ENCODE measurements at places on chromosomes 3 and 15.
A peak's percentile ranks its signal among the peaks of the same experiment; 100 is the strongest.

DNA sequence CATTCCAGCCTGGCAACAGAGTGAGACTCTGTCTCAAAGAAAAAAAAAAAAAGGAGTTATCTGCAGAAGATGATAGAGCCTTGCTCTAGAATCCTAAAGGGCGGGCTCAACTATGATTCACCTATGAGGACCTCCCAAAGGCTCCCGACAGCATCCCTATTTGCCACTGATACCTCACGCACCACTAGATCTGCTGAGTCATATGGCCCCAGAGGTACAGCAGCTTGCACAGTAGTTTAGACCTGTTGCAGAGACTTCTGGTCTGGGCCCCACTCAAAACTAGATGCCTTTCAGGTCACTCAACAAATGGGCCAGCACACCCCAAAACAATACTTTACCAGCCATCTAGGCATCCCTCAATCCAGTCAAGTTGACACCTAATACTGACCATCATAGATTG lies 38.1 kb upstream of the PTX3 start:
- no peak for DNase-seq

DNA sequence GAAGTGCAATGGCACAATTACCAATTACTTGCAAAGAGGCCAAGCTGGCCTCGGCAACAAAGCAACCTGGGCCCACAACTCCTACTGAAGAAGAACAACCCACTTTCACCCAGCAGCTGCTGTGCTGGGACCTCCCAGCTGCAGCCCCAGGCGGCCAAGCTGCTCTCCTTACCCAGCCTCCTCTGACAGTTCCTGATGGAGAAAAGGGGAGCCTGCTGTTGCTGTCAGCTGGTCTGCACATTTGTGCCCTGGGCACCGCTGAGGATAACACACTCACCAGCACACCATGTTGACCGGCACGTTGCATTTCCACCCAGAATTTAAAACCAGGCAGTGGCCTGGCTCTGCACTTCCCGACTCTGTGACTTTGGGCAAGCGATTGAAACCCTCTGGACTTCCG lies 33.6 kb downstream of the SSUH2 start:
- no peak for DNase-seq

- DNase-seq = peak; percentile 88
Observed at GRCh38 chr3:72482589-72483321, 365.5 kb downstream of the SHQ1 start.

GRCh38 chr15:85681386-85681785 lies 113.3 kb downstream of the KLHL25 start:
- DNase-seq = no peak

DNA sequence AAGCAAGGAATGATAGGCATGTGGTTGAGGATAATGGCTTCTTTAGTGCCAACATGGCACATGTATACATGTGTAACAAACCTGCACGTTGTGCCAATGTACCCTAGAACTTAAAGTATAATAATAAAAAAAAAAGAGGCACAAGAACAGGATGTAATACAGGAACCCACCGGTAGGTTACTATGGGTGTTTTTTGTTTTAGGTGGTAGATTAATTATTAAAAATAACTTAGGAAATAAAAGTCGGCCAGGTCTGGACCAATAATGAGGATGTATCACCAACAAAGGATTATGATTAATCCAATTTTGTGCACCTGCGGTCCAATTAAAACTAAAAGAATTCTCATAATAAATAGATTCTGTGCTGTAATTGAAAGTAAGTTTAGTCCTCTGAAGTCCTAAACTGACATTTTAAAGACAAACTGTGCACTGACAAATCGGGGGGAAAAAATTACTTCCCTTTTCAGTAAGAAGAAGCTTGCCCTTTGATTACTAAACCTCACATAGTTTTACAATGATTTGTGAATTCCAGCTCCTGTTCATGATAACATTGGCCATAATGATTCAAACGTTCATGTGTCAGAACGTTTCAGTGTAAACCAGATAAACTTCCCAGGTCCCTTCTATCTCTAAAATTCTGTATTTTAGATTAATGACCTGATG lies 62.2 kb downstream of the CASR start:
- DNase-seq = peak; percentile 60

GRCh38 chr15:77822631-77823230 lies 190.0 kb upstream of the LINGO1 start:
- no peak for DNase-seq

DNA sequence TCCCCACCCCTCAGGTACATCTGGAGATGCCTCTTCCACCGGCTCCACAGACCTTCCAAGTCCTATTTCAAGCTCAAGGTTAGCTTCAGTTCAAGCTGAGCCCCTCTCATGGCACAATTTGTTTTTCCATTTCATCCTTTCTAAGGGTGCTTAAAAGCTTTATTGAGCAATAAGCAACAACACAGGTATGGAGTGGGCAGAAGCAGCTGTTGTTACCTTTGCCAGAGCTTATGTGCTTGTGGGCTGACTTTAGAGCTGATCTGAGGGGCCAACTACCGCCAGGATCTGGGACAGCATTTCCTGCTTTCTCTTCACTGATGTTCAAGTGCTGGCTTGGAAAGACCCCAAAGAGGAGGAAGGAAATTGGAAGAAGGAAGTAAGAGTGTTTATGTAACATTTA lies 140.0 kb upstream of the KLHL25 start:
- DNase-seq = no peak

DNA sequence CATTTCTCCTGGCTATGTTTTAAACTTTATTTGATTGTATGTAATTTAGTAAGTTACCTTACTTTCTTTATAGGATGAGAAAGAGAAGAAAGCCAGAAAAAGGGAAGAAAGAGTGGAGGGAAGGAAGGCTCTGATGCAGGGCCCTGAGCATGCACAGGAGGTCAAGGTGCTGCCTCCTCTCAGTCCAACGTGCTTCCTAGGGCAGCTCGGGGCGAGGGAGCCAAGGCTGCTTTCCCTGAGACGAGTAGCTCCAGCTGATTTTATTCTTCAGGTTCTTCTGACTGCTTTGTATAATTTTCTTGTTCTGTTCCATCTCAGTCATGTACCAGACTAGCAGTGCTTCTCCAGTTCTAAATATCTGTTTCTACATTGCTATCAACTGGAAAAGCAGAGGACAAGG lies 3.4 kb downstream of the CORO2B start:
- no peak for DNase-seq

GRCh38 chr15:35293353-35294130 lies 208.4 kb upstream of the NANOGP8 start:
- peak; percentile 82 for DNase-seq

- peak; percentile 16 for DNase-seq
Observed at GRCh38 chr15:39059917-39060316, 495.3 kb upstream of the RASGRP1 start.

GRCh38 chr3:126469479-126469878 lies 6.2 kb downstream of the ZXDC start:
- DNase-seq = no peak

- no peak for DNase-seq
Observed at GRCh38 chr3:40939030-40939740, 260.1 kb upstream of the CTNNB1 start.

DNA sequence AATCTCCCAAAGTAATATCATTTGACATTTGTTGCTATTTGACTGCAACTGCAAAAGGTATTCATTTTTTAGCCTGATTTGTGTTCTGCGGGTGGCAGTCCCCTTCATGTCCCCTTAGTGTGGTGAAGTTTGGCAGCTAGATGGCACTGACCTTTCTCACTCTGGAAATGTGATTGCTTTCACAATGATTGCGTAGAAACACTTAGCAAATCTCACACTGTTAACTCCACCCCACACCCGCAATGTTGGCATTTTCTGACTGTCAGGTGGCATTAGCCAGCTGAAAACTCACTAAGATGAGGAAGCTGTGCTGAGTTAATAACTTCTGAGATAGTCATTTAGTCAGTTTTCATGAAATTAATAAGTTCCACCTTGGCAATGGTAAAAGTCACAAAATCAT lies 76.9 kb downstream of the TRIM69 start:
- DNase-seq = no peak

DNA sequence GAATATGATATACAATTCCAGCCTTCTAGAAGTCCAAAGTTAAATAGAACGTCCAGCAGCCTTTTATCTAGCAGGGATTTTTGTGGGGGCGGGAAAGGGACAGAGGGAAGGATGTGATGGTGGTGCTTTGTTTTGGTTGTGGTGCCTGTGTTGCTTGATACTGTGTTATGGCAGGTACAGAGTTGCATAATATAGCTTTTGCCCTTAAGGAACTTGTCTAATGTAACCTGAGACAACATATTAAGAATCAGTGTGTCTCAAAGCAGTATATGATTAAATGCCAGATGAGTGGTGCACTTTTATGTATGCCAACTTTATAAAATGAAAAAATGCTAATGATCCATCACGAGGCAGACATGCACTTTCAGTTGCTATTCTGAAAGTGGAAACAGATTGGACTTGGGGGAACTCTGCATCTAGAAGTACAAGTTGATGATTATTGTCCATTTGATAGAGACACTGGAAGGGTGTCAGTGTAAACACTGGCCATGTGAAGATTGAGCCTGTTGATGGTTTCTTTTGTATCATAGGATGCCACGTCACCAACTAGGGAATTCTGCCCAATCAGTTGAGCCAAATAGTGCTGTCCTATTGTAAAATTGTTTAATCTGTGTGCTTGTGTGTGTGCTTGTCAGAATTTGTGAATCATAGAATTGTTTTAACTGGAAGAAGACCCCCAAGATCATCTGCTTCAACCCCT lies 23.0 kb downstream of the NEO1 start:
- DNase-seq = peak; percentile 57

GRCh38 chr3:58529516-58530353 lies 7.3 kb downstream of the ACOX2 start:
- peak; percentile 28 for DNase-seq

DNA sequence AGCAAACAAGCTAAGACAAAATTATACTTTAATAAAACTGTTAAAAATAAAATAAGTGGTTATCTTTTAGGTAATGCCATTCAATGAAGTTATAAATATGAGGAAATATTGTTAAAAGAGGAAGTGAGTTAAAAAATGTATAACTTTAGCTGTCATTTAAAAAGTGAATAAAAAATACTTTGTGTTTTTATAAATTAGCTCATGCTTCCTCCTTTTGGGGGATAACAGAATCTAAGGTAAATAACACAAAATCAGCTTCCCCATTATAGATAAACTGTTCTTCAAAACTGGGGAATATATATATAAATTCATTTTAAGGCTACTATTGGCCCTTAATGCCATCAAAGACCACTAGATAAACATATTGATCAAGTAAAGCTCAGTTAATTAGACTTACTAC lies 113.7 kb upstream of the AADACL2 start:
- DNase-seq = no peak

- no peak for DNase-seq
Observed at GRCh38 chr15:93253681-93254080, 164.7 kb upstream of the RGMA start.

DNA sequence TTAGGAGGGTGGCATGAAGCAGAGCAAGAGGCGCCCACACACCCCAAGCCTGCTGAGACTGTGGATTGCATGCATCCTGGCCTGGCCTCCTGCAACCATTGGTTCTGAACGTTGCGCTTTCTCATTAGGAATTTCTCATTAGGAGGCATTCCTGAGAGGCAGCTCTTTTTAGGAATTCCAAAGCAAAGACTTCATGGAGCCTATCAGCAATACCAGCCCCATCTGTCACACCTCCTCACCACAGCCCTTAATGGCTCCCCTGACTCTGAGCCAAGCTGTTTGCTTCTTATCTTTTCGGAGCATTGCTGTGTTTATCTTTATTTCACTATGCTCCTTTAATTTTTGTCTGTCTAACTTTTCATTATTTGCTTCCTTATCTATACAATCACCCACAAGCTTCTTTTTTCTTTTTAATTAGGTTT lies 226.9 kb downstream of the CACNA2D3 start:
- DNase-seq = no peak

- DNase-seq = no peak
Observed at GRCh38 chr15:57592426-57592825, 722 bp downstream of the MYZAP start.

- DNase-seq = no peak
Observed at GRCh38 chr3:53628536-53629401, 134.4 kb downstream of the CACNA1D start.

GRCh38 chr15:38930851-38931572 lies 366.4 kb upstream of the RASGRP1 start:
- DNase-seq = peak; percentile 50

DNA sequence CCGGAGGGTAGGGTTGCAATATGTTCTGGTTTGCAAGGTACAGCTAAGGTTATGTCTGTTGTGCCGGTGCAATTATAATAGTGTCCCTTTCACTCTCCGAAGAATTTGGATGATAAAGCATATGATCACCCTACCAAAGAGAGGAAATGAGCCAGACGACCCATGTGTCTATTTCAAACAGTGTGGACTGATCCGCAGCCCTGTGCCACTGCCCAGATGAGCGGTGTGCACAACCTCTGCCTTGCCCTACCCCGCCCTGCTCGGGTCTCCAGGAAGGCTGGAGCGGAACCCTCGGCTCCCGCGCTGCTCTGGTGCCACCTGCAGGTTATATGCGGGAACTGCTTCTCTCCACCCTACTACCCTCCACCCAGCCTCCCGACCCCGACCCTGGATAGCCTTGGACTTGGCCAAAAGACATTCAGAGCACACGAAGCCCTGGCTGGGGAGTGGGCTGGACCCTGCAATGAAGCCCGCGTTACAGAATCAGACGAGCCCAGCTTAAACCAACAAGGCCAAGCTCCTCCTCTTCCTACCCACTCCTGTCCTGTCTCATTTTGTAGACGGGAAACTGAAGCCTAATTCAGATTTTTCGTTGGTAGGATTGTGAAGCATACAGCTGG lies 68.4 kb upstream of the CHRNB4 start:
- peak; percentile 66 for DNase-seq

DNA sequence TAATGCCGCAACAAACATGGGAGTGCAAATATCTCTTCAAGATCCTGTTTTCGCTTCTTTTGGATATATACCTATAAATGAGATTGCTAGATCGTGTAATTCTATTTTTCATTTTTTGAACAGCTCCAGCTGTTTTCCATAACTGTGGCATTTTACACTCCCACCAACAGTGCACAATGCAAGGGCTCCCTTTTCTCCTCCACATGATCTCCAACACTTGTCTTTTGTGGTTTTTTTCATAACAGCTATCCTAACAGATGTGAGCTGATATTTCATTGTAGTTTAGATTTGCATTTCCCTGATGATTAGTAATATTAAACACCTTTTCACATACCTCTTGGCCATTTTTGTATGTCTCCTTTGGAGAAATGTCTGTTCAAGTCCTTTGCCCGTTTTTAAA lies 58.6 kb upstream of the TJP1 start:
- DNase-seq = no peak

DNA sequence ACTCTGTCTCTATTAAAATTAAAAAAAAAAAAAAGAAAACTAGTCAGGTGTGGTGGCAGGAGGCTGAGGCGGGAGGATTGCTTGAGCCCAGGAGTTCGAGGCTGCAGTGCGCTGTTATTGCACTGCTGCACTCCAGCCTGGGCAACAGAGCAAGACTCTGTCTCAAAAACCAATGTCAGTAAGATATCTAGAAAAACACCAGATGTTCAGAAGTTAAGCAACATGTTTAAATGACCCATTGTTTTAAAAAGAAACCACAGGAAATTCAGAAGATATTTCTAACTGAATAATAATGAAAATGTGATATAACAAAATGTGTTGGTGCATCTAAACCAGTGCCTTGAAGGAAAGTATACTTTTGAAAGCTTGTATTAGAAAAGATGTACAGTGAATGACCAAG lies 203.4 kb upstream of the CGNL1 start:
- DNase-seq = peak; percentile 32

- DNase-seq = no peak
Observed at GRCh38 chr3:160312014-160312624, 86.9 kb downstream of the C3orf80 start.

Measured in GM23248 (cell line).